ENCODE measurements at places on chromosomes 3 and 15.

GRCh38 chr3:97952872-97953271 lies 19.4 kb downstream of the RIOX2 start:
- no peak for DNase-seq

GRCh38 chr3:176872771-176873209 lies 324.5 kb downstream of the TBL1XR1 start:
- peak; percentile 6 for DNase-seq

GRCh38 chr3:75737831-75738493 lies 47.4 kb downstream of the ZNF717 start:
- DNase-seq: no peak

DNA sequence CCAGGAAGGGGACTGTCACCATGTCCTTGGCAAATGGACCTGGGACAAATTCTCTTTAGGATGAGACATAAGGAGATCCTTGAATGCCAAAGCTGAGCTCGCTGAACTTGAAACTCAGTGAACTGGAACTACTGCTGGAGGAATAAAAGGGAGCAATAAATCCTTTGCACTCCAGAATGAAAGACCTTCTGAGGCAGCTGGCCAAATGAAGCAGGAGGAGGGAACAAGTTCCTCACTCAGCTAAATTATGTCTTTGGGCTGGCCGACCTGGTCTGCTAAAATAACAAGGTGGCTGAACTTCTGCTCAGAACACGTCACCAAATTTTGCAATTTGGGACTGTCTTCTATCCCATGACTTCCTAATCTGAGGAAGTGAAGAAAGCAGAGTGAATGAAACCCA lies 314.7 kb downstream of the LPP start:
- DNase-seq: no peak

- DNase-seq: no peak
These were observed 53.0 kb downstream of the TMEM45A start for GRCh38 chr3:100545371-100545770.

- no peak for DNase-seq
These were observed 60.3 kb downstream of the STRIT1 start for GRCh38 chr3:155233213-155233612.

DNA sequence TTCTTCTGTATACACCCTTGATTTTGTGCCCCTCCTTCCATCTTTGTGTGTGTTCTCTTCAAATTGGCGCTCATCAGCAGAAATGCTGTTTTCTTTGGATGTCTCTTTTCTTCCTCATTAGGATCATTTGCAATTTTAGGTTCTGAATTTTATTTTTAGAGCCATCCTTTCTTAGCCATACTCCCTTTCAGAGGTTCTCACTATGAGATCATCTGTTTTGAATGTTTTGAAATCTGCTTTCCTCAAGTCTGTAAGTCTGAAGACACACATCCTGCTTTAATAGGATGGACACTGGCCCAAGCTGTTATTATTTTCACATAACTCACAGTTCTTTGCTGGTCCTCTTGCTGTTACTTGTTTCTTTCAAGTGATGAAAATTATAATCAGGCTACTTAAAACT lies 124.8 kb downstream of the BDH1 start:
- no peak for DNase-seq

Data from activated CD4-positive, CD25-positive, alpha-beta regulatory T cell (primary cell).